ENCODE measurements at places on chromosomes 6 and 20.

DNA sequence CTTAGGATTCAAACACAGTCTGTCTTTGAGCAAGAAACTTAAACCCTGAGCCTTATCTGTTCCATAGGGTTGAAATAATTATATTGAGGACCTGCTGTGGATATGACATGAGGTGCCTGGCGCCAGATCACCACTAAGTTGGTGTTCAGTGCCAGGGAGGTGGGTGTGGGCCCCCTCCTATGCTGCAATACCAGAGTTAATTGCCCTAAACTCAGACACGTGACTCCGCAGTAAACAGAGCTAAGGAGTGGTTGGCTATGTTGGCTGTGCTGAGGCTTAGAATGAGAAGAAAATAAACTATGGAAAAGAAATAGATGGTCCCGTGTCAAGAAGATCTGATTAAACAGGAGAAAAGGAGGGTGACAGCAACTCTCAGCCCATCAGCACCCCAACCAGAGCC lies 419.4 kb upstream of the JARID2 start:
- no peak for DNase-seq

GRCh38 chr6:26065952-26066380 lies 21.3 kb upstream of the HFE start:
- DNase-seq = peak; percentile 47

DNA sequence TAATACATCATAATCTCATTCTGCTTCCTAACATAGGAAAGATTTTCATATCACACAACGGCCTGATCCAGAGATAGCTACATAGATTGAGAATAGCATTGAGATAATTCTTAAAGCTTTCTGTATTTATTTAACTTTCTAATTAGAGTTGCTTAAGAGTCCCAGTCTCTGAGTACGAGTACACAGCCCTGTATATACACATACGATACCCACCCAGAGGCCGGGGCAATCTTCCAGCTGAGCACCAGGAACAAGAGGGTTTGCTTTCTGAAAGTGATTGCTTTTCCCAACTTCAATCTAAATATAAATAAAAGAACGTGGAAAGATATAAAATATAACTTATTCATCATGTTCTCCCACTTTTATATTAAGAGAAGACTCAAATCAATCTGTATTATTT lies 313.8 kb downstream of the COL12A1 start:
- no peak for DNase-seq

GRCh38 chr6:72720464-72720863 lies 98.6 kb downstream of the KCNQ5 start:
- no peak for DNase-seq

GRCh38 chr20:31663838-31664695 lies 26.4 kb downstream of the COX4I2 start:
- no peak for DNase-seq

DNA sequence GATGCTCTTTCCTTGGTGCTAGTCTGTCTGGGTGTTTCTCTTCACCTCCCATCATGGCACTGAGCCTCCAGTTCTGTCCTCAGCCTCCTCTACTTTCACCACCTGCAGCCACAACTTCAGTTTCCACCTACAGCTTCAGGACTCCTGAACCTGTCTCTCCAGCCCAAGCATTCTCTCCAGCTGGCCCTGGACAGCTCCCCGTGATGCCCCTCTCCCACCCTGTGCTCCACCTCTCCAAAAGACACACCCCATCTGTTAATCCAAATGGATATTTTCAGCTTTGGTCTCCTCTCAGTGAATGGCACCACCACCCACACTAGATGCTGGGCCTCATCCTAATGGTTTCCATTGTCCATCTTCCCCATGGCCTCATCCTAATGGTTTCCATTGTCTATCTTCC lies 79.5 kb upstream of the NEDD9 start:
- DNase-seq = no peak

- DNase-seq = no peak
These were observed 345.8 kb upstream of the PRND start for GRCh38 chr20:4375881-4376280.

- no peak for DNase-seq
These were observed 50.6 kb upstream of the EXOC2 start for GRCh38 chr6:743320-744096.

DNA sequence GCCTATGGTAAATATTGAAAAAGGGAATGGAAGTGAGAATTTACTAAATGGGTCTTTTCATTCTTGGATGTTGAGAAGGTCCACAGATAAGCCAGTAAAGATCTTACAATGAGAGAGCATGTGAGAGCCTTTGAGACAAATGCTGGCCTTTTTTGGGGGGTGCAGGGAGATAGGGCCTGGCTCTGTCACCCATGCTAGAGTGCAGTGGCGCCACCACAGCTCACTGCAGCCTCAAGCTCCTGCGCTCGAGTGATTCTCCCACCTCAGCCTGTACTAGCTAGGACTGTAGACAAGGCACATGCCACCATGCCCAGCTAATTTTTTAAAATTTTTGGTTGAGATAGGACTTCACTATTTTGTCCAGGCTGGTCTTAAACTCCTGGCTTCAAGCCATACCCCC lies 63.2 kb upstream of the TMEM181 start:
- DNase-seq = no peak

DNA sequence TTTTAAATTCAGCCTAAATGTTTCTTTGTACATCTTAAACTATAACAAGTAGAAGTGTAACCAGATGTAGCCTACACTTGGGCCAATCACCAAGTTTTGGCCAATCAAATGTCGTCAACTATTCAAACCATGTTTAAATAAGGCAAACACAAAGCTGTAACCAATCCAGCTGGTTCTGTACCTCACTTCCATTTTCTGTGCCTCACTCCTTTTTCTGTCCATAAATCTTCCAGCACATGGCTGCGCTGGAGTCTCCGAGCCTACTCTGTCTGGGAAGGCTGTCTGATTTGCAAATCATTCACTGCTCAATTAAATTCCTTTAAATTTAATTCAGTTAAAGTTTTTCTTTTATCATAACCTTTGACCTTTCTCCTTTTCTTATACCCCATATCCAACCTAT lies 7.7 kb upstream of the AHI1 start:
- no peak for DNase-seq

DNA sequence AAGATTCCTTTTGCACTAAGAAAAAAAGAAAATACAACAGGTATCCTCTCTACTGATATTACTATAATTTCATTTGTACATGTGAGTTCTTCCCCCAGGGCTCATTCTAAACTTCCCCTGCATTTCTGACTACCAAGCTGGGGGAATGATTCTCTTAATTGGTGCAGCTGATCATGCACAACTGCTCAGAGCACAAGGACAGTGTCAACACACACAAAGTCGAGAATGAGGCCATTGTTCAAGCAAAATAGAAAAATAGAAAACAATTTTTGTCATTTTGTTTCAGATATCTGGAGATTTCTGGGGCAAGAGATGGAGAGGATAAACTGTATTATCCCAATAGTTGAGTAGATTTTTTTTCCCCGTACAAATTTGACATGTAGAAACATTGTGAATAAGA lies 236.3 kb downstream of the HAO1 start:
- no peak for DNase-seq

- DNase-seq = no peak
These were observed 17.0 kb upstream of the HEY2 start for GRCh38 chr6:125732398-125732797.

- no peak for DNase-seq
These were observed 36.4 kb upstream of the SLC17A4 start for GRCh38 chr6:25717866-25718740.

- no peak for DNase-seq
These were observed 15.5 kb upstream of the DDX27 start for GRCh38 chr20:49203746-49204145.

- DNase-seq = peak; percentile 39
These were observed 1.6 kb downstream of the ZBTB2 start for GRCh38 chr6:151389618-151390275.

GRCh38 chr20:3701061-3701998 lies 11.1 kb downstream of the SIGLEC1 start:
- no peak for DNase-seq

DNA sequence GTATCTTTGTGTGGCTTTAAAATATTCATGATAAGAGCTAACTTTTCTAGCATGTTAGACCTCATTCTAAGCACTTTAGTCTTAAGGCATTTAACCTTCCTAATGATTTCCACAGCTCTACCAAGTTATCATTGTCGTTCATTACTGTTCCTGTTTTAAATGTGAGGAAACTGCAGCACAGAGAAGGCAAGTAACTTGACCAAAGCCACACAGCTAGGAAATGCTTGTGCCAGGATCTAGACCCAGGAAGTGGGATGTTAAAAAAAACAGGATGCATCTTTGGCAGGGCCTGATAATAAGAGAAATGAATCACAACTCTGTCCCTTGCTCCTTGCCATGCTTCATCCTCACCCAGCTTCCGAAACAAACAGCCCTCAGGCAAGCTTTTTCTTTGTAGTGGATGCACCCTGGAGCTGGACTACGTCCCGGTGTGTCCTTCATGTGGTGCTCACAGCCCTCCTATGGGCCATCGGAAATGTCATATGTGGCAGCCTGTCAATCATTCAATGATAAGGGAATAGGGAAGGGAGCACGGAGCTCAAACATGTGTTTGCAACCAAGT lies 196.9 kb upstream of the RREB1 start:
- no peak for DNase-seq

- DNase-seq = no peak
These were observed 45.7 kb upstream of the TRAF3IP2 start for GRCh38 chr6:111651185-111652034.

GRCh38 chr20:51372966-51373365 lies 169.6 kb downstream of the NFATC2 start:
- DNase-seq = no peak

GRCh38 chr6:21478883-21479539 lies 114.5 kb upstream of the SOX4 start:
- no peak for DNase-seq

- no peak for DNase-seq
These were observed 70.9 kb downstream of the CD40 start for GRCh38 chr20:46188866-46189541.
